Activated naive CD4-positive, alpha-beta T cell treated with anti-CD3 and anti-CD28 coated beads, Interleukin-2, amount 50 U/mL, for 72 hours (primary cell): ENCODE measurements at places on chromosomes 4 and X.

- DNase-seq: no peak
Observed at GRCh38 chrX:14948691-14949090, 75.5 kb downstream of the MOSPD2 start.

- DNase-seq: no peak
Observed at GRCh38 chrX:1223242-1223600, 10.8 kb upstream of the CRLF2 start.

GRCh38 chrX:103831342-103831802 is 685 bp downstream of the RAB9B start:
- DNase-seq: no peak

DNA sequence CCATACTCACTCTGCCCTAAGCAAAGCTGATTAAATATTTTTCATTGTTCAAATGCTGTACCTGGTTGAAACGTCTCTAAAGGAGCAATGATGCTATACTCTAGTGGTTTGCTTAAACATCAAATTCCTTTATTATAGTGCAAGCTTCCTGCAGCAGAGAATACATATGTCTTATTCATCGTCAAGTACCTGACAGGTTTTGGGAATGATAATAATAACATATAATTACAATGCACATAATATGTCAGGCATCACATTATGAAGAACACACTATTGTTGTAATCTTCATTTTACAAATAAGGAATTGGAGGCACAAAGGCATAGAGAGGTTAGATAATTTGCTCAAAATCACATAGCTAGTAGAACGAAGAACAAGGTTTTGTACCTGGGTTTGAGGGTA is 151.6 kb downstream of the GRIA2 start:
- DNase-seq: no peak
